Fibroblast of lung (primary cell): ENCODE measurements at places on chromosomes 5 and 9. TPM values are rescaled to one million over a fixed set of nuclear protein-coding genes. Genes with fewer than 3 reads are reported as not detected.

Gene GARNL3
- 3.9 and 6.4 TPM in 2 replicates for total RNA-seq

Gene ZNF474
- total RNA-seq: under 0.01 and 0.17 TPM in 2 replicates

Gene PCDHGB5
- 17.5 and 21.5 TPM in 2 replicates for total RNA-seq

Gene RALGDS
- 16.2 and 23.6 TPM in 2 replicates for total RNA-seq

Gene RUSC2
- 10.0 and 15.5 TPM in 2 replicates for total RNA-seq

Gene FAM151B
- total RNA-seq: 3.9 and 4.8 TPM in 2 replicates

Gene RLN1
- not detected in 2 replicates for total RNA-seq

Gene SLC6A7
- total RNA-seq: not detected in 2 replicates

Gene SMARCA2
- 52.1 and 62.3 TPM in 2 replicates for total RNA-seq

Gene GDA
- under 0.01 TPM in 1 of 2 replicates, not detected in the other for total RNA-seq

Gene HSD17B3
- 0.17 TPM in 1 of 2 replicates, not detected in the other for total RNA-seq

Gene GRIA1
- 1.8 and 4.5 TPM in 2 replicates for total RNA-seq

Gene ADGRD2
- not detected in 2 replicates for total RNA-seq

Gene ABCA1
- total RNA-seq: 60.4 and 75.2 TPM in 2 replicates

Gene FAM81B
- total RNA-seq: not detected in 2 replicates

Gene PKD2L2
- 0.26 TPM in 1 of 2 replicates, not detected in the other for total RNA-seq

Gene SHOC1
- total RNA-seq: under 0.01 TPM in 2 replicates

Gene ACTBL2
- total RNA-seq: under 0.01 TPM in 1 of 2 replicates, not detected in the other
